ENCODE measurements at places on chromosomes 5 and 9. TPM values are rescaled to one million over a fixed set of nuclear protein-coding genes. Genes with fewer than 3 reads are reported as not detected.

DNA sequence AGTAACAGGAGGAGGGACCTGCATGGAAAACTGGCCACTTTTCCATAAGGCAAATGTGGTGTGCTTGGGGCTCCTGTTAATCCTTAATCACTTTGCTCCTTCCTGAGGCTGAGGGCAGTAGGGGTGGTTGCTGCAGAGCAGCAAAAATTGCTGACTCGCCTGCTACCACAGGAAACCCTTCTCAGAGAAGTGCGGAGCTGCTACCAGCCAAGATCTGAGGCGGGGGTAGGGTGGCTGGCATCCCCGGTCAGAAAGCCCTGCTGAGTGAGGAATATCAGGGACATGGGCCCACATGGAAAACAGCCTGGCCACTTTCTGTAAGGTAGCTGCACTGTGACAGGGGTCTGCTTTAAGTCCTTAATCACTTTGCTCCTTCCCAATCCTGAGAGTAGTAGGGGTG, 192.4 kb upstream of the GHR start:
- DNase-seq, result no peak

GRCh38 chr9:72065076-72065475, 4.7 kb upstream of the C9orf57 start:
- DNase-seq, result peak; percentile 37

The SHC3 gene
- 0.66 TPM for total RNA-seq

DNA sequence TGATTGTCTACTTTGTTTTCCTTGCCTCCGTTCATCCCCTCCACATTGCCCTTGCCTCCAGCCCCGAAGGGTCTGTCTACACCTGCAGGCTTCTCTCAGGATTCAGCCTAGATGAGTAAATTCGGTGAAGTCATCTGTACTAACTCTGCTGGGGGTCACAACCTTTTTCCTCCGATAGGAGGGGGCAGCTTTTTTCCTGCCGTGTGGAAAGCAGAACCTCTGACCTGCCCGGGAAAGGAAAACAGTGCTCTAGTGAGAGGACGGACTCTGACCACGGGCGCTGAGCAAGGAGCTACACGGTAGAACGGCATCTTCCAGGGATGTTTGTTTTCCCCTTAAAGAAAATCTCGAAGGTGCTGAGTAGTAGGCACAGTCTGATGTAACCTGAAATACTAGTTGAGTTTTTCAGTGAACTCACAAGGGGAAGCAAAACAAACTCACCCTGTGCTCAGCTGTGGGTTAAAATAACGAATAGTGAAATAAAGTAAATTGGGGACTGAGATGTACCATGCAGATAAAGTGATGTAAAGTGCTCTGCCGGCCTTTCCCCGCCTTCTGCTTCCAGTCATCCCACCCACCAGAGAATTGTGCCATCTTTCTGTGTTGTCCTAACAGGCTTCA, 281.8 kb downstream of the AOPEP start:
- peak; percentile 29 for DNase-seq

GRCh38 chr9:86918556-86918955, 28.8 kb downstream of the GAS1 start:
- no peak for DNase-seq

DNA sequence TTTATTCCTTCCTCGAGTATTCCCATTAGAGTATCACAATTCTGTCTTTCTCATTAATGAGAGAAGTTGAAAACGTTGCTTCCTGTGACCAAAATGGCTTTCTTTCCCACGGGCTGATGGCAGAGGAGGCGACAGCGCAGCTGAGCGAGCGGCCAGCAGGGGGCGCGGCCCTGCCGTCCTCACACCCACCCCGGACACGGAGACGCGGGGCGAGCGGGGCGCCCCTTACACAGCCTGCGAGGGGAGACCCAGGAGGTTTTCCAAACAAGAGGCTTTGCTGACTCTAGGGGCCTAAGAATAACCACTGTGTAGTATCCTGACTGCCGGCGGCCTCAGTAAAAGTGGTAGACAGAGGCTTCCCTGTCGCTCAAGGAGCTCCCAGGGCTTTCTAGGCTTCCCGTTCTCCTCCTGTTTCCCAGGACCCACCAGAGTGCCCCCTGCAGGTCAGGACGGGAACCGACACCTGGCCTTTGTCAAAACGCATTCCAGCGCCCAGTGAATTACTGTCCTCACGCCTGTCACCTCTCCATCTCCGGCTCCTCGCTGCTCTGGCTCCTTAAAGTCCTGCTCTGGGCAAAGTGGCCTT, 27.3 kb upstream of the FGF1 start:
- DNase-seq, result peak; percentile 89

The ROPN1L gene
- 0.95 TPM for total RNA-seq

DNA sequence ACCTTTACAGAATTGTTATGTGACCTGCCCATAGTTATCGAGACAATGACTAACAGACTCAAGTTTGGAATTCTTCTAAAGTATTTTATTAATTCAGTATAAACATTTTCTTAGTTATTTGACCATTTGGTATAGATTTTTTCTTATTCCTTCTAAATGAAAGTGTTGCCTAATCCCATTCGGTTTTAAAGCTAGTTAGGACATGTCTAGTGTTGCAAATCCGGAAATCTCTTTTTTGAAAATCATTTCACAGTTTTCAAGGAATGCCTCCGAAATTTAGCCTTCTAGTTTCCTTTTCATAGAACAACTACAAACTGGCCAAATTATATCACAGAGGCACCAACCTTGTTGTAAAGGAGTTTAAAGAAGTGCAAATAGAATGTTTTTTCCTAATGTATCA, 171.8 kb downstream of the XRCC4 start:
- no peak for DNase-seq

The FGD3 gene
- total RNA-seq, result 6.3 TPM

The TRPM3 gene
- not detected for total RNA-seq

DNA sequence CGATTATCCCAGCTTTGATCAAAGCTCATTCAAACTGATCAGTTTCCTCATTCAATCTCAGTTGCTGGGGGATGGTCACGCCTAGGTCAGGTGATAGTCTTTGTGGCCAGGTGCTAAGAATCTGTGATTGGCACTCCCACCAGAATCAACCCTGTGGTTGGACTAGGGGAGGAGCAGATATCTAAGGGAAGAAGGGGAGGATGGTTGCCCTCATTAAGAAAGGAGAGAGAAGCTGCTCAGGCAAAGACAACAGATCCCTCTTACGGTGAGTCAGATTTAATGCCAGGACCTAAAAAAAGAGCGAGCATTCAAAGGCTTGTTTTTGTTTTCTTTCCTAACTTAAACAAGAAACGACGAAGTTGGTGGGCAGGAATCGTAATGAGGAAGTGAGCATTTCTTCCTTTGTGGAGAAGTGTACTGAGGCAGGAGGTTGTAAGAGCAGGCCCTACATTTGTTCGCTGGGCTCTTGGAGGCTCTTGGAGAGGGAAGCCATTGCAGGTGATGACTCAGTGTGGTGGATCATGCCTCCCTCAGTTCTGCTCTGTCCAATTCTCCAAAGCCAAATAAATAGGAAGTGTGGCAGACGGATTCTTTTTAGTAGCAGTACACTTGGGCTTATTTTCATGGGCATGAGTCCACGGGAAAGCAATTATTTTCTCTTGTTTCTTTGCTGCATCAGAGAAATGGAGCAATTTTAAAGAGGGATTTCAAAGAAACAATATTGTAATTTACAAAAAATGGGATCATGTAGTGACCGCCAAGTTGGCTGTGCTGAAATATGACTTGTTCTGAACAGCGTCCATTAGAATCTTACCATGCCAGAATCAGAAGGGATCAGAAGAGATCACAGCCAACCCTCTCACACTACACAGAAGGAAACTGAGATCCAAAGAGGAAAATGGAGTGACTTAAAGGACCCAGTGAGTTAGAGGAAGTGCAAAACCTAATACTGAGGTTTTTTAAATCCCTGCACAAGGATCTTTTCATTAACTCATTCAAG, 18.7 kb upstream of the TGFBR1 start:
- no peak for DNase-seq

DNA sequence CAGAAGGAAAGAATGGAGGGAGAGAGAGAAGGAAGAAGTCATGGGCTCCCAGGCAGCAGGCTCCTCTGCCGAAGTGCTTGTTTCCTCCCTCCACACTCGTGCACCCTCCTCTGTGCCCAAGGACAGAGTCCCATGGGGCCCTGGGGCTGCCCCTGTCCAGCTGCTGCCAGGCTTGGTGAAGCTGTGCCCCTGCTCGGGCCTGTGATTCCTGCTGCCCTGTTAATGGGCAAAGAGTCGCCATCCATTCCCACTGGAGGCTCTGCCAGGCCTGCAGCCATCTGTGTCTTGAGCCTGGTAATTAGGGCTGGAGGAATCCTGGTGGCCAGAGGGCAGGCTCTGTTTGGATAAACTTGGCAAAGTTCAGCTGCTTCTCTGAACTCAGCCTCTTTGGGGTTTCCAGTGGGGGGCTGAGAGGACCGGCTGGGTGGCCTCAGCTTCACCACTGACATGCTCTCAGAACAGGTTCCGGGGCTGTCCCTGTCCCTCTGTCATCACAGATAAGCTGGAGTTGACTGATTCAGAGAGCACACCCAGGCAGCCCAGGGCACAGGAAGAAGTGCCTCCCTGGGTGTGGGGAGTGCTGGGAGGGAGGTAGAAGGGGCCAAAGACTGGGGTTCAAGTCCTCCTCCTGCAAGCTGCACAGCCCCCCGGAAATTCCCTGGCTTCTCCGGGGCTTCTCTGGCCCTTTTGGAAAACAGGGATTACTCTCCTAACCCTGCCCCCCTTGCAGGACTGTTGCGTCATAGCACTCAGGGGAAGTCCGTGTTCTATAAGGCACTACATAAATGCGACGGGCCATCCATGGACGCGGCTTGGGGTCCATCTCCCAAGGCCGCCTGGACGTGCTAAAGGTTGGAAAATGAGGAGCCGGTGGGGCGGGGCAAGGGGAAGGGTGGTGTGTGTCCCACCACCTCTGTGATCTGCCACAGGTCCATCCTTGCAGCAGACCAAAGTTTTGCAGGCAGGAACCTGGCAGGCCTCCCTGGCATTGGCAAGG, 154.8 kb downstream of the PAX5 start:
- no peak for DNase-seq

DNA sequence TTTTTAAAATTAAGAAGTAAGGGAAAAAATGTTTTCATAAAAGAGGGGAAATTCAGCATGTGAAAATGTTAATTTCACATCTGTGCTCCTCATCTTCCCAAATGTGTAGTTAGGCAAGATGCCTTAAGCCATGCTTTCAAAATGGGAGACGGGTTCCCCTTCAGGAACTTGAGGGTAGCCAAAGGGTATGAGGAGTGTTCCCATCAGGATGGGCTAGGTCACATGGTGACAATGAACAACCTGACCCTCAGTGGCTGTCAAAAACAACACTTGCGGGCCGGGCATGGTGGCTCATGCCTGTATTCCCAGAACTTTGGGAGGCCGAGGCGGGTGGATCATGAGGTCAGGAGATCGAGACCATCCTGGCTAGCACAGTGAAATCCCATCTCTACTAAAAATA, 178.0 kb downstream of the ACTL7B start:
- no peak for DNase-seq

- DNase-seq, result no peak
Observed at GRCh38 chr9:34512131-34513078, 10.4 kb downstream of the ENHO start.

- no peak for DNase-seq
Observed at GRCh38 chr5:59790776-59791475, 102.6 kb downstream of the PDE4D start.

DNA sequence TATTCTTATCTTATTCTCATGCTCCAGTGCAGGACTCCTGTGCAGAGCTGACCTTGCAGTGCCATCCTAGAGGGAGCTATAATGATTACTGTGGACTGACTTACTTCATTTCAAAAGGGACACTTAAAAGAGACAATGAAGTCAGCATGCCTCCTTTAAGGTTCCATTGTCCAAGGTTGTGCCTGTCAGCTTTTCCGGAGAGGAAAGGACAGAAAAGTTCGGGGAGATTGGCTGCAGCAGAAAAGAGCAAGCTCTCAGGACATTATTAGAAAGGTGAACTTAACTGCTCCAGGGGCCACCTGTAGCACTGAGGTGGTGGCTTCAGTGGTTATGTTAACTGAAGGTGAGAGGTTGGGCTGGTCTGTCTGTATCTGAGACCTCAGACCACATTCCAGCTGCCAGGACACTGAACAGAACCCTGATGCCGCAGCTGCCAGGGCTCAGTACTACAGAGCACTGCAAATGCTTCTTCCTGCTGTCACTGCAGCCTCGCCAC, 112.9 kb downstream of the ST8SIA4 start:
- peak; percentile 18 for DNase-seq
